ENCODE measurements at places on chromosomes 16 and 17. TPM values are rescaled to one million over a fixed set of nuclear protein-coding genes. Genes with fewer than 3 reads are reported as not detected.

Gene RHBDL3
- 0.55 TPM for total RNA-seq

Gene WFIKKN1
- total RNA-seq, result 2.1 TPM

Gene GSG1L
- not detected for total RNA-seq

Gene KRT32
- 11.6 TPM for total RNA-seq

Gene HIGD1B
- not detected for total RNA-seq

All from lower leg skin (tissue), 4 donors.